Cerebellum (tissue), 4 donors: ENCODE measurements at places on chromosomes 1 and 21. TPM values are rescaled to one million over a fixed set of nuclear protein-coding genes. Genes with fewer than 3 reads are reported as not detected.
A peak's percentile ranks its signal among the peaks of the same experiment; 100 is the strongest.

DNA sequence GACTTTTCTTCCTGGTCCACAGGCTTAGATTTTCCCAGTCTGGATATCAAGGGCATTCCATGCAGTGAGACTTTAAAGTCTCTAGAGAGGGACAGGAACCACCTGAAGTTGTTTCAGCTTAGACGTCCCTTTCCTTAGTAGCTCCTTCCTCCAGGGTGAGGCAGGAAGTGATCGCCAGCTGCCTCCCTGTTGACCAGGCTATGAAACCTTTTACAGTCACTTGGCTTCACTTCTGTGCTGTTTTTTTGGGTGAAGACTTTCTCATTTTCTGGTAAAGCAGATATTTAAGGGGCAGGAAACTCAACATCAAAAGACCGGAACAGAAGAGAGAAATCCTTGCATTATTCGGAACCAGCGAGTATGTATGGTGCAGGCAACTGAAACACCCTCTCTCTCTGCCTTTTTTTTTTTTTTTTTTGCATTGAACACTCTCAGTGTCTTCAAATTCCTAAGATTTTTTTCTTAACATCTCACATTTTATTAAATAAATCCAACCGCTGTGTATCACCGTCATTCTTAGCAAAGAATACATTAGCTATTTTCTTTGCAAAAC, 234.6 kb upstream of the IRF2BP2 start:
- DNase-seq = no peak

Gene PGBD2
- 10.0 TPM for total RNA-seq

- DNase-seq = no peak
Observed at GRCh38 chr1:76562292-76562691, 305.0 kb upstream of the ST6GALNAC5 start.

DNA sequence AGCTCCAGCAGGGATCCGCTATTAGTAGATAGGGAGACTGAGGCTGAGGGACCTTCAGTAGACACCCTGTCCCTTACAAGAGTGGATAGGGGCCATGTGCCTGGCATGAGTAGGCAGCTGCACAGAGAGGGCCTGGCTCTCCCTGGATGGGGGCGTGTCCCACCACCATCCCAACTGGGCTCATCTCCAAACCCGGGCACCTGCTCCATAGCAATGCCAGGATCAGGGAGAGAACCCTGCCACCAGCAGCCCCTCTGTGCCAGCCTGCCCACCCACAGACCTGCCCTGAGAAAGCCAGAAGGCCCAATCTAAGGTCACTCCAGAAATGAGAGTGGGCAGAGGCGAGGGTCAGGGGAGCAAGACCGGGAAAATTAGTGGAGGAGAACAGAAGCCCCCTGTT, 121.3 kb downstream of the GRIK3 start:
- peak; percentile 36 for DNase-seq

DNA sequence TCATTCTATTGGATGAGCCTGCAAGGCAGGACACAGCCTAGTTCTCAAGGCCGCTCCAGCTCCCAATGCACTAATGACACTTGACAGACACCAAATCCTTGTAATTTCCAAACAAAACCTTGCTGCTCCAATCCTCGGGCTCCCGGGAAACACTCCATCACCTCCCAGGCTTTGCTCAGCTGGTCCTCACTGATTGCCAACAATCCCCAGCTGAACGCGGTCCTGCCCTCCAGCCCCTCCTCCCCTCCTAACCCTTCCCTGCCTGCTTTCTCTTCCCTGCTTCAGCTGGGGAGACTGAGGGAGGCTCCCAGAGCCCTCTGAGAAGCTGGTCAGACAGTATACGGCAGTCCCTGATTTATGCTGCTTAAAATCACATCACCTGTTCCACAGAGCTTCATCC, 114.4 kb upstream of the TNR start:
- DNase-seq = peak; percentile 76

GRCh38 chr1:199489594-199489993, 537.9 kb upstream of the NR5A2 start:
- no peak for DNase-seq

Gene ILF2
- 122 TPM for total RNA-seq

GRCh38 chr1:10280439-10281350, 70.3 kb downstream of the KIF1B start:
- no peak for DNase-seq

GRCh38 chr1:84347932-84348555, 46.5 kb downstream of the SAMD13 start:
- DNase-seq = no peak

GRCh38 chr1:2590233-2591141, 3.9 kb downstream of the PRXL2B start:
- DNase-seq = no peak

DNA sequence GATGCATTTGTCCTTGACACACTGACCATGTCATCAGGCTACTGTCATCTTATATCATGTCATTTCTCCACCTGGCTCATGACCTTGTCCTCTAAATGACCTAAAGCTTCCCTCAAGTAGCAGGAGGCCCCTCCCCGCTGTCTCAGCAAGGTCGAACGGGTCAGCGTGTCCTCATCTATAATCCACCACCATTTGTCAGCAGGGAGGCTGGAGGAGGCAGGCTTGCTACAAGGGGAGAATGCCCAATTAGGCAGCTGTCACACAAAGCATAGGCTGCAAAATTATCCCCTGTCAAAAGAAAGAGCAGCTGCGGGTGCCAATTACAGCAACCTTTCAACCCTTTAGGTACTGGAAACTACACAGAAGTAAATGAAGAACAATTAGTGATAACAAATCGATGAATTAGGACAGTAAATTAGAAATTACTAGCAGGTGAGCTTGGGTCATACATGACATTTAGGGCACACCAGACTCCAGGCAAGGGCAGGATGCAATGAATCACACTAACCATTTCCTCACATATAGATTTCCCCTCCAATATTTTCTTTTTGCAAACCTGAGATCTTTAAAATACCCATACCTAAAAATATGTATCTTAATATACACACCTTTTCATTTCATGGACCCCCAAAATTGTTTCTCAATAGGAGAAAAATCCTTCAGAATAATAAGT, 61.2 kb downstream of the NRIP1 start:
- peak; percentile 21 for DNase-seq

GRCh38 chr1:37159102-37159501, 124.8 kb upstream of the GRIK3 start:
- DNase-seq = no peak

Gene CHAF1B
- total RNA-seq = 2.5 TPM

Gene FMOD
- total RNA-seq = 1.6 TPM

- no peak for DNase-seq
Observed at GRCh38 chr21:25176637-25177412, 430.5 kb downstream of the MRPL39 start.

GRCh38 chr1:17091252-17091651, 28.0 kb downstream of the PADI2 start:
- DNase-seq = no peak
